ENCODE measurements at places on chromosomes 16 and 17. TPM values are rescaled to one million over a fixed set of nuclear protein-coding genes. Genes with fewer than 3 reads are reported as not detected.

DNA sequence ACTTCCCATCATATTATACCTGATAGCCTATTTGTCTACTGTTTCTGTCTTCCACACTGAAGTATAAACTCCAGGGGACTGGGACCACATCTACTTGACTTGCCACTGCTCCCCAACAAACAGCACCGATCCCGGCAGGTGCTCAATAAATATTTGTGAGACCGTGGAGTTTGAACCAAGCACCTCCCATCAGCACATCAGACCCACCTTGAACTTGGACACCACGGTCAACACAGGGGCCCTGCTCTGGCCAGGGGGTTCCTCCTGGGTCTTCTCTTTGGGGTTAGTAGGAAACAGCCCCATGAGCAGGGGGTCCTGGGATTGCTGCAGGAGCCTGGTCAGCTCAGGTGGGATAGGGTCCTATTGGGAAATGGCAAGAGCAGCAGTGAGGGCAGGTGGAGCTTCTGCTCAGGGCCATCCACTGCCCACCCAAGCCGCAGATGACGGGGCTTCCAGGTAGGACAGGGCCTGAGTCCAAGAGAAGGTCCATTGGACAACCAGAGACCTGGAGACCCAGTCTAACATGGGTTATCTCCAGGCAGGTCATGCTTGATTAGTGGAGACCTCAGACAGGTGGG, 19.9 kb downstream of the ZNHIT3 start:
- DNase-seq: no peak

Gene P2RX5
- total RNA-seq: 1.8 TPM

Gene RAC3
- 16.4 TPM for total RNA-seq

Gene KRT20
- total RNA-seq: 0.17 TPM

DNA sequence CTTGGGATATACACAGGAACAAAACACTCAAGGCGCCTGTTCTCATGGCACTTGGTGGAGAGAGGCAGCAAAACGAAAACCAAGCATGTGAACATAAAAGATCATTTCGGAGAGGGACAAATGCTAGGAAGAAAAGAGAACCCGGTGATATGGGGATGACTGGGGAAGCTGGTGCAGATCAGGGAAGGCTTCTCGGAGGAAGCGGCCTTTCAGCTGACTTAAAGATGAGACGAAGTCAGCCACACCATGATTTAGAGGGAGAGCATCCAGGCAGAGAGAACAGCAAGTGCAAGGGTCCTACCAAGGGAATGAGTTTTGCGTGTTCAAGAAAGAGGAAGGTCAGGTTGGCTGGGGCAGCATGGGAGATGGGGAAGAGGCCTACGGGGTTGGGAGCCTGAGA, 250.9 kb downstream of the KATNIP start:
- no peak for DNase-seq

Gene KCNJ18
- total RNA-seq: not detected

DNA sequence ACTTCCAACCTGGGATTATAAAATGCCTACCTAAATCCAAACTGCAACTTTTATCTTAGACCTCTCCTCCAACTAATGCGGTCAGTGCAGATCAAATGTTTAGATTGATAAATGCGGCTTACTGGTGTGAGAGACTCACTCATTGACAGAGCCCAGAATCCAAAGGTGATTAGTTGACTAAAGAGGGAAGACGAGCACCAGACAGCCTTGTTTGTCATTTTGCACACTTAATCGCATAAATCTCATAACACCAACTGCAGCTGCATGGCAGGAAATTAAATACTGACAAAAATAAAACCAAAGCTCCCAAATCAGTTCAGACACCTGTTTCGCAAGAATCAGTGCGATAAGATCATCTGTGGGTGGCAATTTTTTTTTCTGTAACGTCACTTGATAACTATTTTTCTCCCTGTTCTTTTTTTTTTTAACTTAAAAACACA, 35.9 kb downstream of the NACA2 start:
- no peak for DNase-seq

GRCh38 chr17:56866496-56866895, 32.5 kb downstream of the DGKE start:
- no peak for DNase-seq

- DNase-seq: no peak
Measured at GRCh38 chr17:573036-573435, 141.6 kb downstream of the VPS53 start.

GRCh38 chr16:52721331-52721730, 174.4 kb upstream of the TOX3 start:
- DNase-seq: no peak

DNA sequence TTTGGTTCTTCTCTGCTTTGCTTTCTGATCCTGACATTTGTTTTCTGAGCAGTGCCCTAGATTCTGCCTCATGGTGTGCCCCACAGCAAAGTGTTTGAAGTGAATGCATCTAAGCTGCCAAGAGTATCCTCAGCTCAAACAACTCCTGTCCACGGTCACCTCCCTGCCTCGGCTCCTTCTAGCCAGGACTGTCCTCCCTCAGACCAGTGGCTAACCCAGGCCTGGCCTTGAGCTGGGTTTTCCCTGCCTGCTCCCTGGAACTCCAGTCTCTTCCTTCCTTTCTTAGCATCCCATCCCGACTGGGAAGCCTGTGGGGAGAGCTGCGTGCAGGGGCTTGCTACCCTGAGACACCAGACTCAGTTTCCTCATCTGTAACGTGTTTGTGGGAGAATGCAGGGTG, 256.5 kb downstream of the GSG1L start:
- no peak for DNase-seq

GRCh38 chr17:48541036-48541576, 3.8 kb downstream of the HOXB2 start:
- no peak for DNase-seq

- DNase-seq: no peak
Measured at GRCh38 chr17:37131669-37132611, 183.2 kb downstream of the AATF start.

DNA sequence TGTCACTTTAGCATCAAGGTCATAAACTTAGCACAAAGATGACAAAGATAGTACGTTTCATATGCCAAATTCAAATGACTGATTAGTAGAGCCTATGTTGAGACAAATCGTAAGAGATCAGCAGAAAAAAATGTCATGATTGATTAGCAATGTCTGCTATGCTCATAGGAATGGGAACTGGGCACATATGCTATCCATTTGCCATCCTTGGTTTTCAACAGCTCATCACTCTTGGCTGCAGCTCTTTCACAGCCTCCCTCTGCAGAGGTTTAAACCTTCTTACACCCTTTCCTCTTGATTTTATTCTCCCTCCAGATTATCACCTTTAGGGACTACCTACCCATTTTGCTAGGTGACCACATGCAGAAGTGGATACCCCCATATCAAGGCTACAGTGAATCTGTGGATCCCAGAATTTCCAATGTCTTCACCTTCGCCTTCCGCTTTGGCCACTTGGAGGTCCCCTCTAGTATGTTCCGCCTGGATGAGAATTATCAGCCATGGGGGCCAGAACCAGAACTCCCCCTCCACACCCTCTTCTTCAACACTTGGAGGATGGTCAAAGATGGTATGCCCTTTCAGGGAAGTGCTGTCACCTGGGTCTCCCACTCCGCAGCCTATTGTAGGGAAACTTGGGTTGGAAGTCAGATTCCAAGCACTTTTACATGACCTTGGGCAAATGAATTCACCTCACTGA, 16.2 kb downstream of the MPO start:
- no peak for DNase-seq

Measured in M059J (cell line).